ENCODE measurements at places on chromosomes 4 and X. TPM values are rescaled to one million over a fixed set of nuclear protein-coding genes. Genes with fewer than 3 reads are reported as not detected.

DNA sequence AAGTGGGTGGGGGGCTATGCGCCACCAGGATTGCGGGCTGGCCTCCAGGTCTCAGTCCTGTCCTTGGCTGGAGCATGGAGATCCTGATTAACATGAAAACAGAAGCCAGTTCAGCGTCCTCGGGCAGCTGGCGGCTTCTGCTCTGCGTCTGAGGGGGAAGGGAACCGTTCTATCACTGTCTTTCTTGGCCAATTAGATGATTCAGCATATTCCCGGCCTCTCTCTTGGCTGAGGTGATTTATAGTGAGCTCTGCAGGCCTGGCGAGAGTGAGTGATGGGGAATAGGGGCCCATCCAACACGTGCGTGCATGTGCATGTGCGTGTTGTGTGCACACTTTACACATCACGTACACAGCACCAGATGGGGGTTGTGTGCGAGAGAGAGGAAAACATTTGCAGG, 145.8 kb upstream of the ATP6AP2 start:
- peak; percentile 20 for DNase-seq
- H3K27me3 ChIP-seq: no peaks in the 10 kb centered on the region
- H3K27ac ChIP-seq: no peak overlapping the region
- H3K36me3 ChIP-seq: no peaks in the 10 kb centered on the region
- H3K4me3 ChIP-seq: no peak overlapping the region

DNA sequence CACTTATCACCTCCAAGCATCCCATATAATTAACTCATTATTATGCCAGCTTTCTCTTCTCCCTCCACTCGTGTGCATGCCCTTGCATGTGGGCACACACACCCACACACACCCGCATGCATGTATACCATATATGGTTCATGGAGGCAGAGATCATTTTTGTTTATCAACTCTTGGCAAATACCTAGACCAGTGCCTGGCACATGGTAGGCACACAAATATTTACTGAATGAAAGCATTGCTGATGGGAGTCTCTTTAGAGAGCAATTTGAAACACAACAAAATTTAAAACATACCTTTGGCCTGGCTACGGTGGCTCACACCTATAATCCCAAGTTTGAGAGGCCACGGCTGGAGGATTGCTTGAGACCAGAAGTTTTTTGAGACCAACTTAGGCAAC, 51.1 kb upstream of the SLC10A4 start:
- no peaks in the 10 kb centered on the region for H3K4me1 ChIP-seq
- no peak overlapping the region for H3K4me3 ChIP-seq
- H3K36me3 ChIP-seq: no peaks in the 10 kb centered on the region
- no peak overlapping the region for H3K27ac ChIP-seq

- H3K4me3 ChIP-seq: no peak overlapping the region
- no peaks in the 10 kb centered on the region for H3K36me3 ChIP-seq
- no peak overlapping the region for H3K27ac ChIP-seq
- 0 out of 2 replicates have a peak, but pooled peaks cover 4% of the 10 kb centered on the region for H3K4me1 ChIP-seq
These were observed 42.5 kb upstream of the XIAP start for GRCh38 chrX:123817288-123817894.

CENPVL2 gene
- total RNA-seq: not detected

GRCh38 chr4:43133566-43133965, 241.1 kb downstream of the GRXCR1 start:
- no peaks in the 10 kb centered on the region for H3K4me1 ChIP-seq
- H3K27me3 ChIP-seq: no peaks in the 10 kb centered on the region
- DNase-seq: no peak
- H3K27ac ChIP-seq: no peak overlapping the region
- no peaks in the 10 kb centered on the region for H3K36me3 ChIP-seq
- no peak overlapping the region for H3K4me3 ChIP-seq

APLN gene
- 1.1 TPM for total RNA-seq

DNA sequence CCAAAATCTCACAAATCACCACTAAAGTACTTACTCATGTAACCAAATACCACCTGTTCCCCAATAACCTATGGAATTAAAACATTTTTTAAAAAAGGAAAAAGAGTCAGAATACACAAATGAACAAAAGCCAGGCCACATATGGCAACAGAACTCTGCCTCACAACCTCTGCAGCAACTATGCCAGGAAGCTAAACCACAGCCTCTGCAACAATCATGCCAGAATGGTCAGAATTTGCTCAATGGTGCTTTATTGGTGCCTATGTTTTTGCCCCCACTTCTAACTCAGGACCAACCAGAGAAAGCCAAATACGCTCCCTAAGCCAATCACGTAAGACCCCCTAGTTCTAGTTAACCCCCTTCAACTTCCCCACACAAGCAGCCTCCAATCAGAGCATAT, 69.6 kb downstream of the HOPX start:
- H3K27me3 ChIP-seq: peaks cover 45% of the 10 kb centered on the region
- no peaks in the 10 kb centered on the region for H3K4me1 ChIP-seq
- peak; percentile 17 for DNase-seq
- H3K27ac ChIP-seq: no peak overlapping the region
- H3K4me3 ChIP-seq: no peak overlapping the region

DNA sequence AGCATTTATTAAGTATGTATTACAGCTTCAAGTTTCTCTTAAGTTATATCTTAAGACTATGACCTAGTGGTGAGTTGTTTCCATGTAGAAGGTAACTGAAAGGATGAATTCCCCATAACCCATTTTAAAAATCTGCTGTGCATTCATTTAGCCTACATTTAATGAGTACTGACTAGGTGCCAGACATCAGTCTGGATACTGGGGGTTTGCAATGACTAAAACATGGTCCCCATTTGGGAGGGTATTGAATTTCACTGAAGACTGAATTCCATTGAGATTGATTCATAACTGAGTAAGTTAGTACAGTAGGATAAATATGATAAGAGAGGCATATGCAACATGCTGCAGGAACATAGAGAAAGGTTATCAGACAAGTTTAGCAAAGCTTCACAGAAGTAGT, 241.5 kb downstream of the FRAS1 start:
- H3K4me1 ChIP-seq: peaks cover 55% of the 10 kb centered on the region
- H3K36me3 ChIP-seq: no peaks in the 10 kb centered on the region
- H3K27ac ChIP-seq: peak overlapping the region; percentile 10
- no peaks in the 10 kb centered on the region for H3K27me3 ChIP-seq
- DNase-seq: peak; percentile 55
- H3K4me3 ChIP-seq: no peak overlapping the region

- 0 out of 2 replicates have a peak, but pooled peaks cover 7% of the 10 kb centered on the region for H3K36me3 ChIP-seq
- H3K27me3 ChIP-seq: no peaks in the 10 kb centered on the region
- no peak overlapping the region for H3K27ac ChIP-seq
- H3K4me1 ChIP-seq: peaks cover 5% of the 10 kb centered on the region
- peak; percentile 34 for DNase-seq
These were observed 85.1 kb upstream of the UCP1 start for GRCh38 chr4:140653718-140654494.

- H3K27ac ChIP-seq: no peak overlapping the region
- no peaks in the 10 kb centered on the region for H3K4me1 ChIP-seq
- no peak overlapping the region for H3K4me3 ChIP-seq
These were observed 105.8 kb downstream of the GEMIN8 start for GRCh38 chrX:13923845-13924244.

DNA sequence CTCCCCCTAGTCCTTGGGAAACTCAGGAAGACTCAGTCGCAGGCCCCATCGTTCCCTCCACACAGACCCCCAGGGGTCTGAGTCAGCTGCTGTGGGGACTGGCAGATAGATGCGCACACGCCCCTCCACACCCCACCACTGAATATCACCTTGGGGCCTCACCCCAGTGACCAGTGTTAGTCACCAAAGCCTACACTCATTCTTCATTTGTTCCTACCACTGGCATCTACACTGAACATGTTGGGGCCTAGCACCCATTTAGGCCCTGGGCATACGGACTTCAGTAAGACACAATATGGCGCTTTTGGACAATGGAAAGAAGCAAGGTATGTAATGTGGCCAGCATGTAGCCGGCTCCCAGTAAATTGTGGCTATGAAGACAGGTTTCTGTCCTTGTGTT, 154.1 kb upstream of the PJA1 start:
- H3K36me3 ChIP-seq: no peaks in the 10 kb centered on the region
- DNase-seq: no peak
- no peak overlapping the region for H3K4me3 ChIP-seq
- no peak overlapping the region for H3K27ac ChIP-seq

- no peaks in the 10 kb centered on the region for H3K36me3 ChIP-seq
- H3K4me3 ChIP-seq: no peak overlapping the region
- no peaks in the 10 kb centered on the region for H3K4me1 ChIP-seq
- no peak overlapping the region for H3K27ac ChIP-seq
These were observed 173.9 kb upstream of the PPARGC1A start for GRCh38 chr4:24063731-24064130.

GUCY1B1 gene
- total RNA-seq: 2.1 TPM

- H3K36me3 ChIP-seq: peaks cover 24% of the 10 kb centered on the region
- peak; percentile 47 for DNase-seq
- no peaks in the 10 kb centered on the region for H3K27me3 ChIP-seq
- peaks cover 18% of the 10 kb centered on the region for H3K4me1 ChIP-seq
- H3K4me3 ChIP-seq: no peak overlapping the region
These were observed 41.4 kb upstream of the MSANTD1 start for GRCh38 chr4:3207531-3208037.

DNA sequence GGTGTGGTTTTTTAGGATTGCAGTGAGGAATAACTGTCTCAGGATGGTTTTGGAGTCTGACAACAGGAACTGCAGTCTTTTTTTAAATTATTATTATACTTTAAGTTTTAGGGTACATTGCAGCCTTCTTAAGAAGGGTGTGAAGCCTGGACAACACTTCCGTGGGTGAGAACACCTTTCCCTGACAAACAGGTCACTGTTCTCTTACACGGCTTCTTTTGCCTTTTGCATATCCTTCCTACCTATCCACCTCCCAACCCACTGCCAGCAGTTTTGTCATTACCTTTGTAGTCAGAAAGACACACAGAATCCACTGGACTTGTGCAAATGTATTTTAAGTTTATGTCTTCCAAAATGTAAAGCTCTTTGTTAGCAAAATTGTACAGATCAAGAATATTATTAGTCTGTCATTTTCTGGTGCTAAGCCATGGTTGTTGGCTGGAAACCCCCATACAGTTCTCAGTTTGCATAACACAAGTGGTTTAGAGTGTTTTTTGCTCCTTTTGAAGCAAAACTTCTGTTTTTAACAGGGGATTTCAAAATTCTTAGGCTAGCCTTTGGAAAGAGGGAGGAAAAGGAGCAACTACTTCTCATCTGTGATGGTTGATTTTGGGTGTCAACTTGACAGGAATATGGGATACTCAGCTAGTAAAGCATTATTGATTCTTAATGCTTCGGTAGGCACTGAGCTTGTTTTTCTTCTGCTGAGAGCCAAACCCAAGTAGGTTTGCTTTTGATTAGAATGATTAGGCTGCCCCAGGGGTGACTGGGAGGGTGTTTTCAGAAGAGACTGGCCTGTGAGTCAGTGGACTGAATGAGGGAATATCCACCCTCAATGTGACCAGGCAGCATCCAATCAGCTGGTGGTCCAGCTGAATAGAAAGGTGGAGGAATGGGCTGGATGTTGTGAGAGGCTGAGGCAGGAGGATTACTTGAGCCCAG, 29.4 kb upstream of the KLHL2 start:
- no peak overlapping the region for H3K4me3 ChIP-seq
- H3K4me1 ChIP-seq: no peaks in the 10 kb centered on the region
- no peaks in the 10 kb centered on the region for H3K27me3 ChIP-seq
- no peak for DNase-seq
- no peak overlapping the region for H3K27ac ChIP-seq

PCDH19 gene
- total RNA-seq: 0.54 TPM

DNA sequence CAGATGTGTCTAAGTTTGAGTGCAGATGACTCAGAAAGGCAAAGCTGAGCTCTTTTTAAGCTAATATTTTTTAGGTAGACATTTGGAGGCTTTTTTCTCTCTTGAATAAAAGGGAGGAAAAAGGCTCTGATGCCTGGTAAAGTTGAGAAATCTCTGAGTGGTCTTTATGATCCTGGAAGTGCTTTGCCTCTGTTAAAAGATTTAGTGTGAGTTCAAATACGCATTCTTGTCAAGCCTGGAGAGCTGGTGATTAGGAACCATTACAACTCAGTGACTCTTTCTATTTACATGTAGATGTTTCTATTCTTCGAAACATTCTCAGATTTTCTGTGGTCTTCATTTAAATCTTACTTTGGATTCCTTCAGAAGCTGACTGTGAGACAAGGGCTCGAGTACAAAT, 143.4 kb upstream of the MED14 start:
- peak; percentile 13 for DNase-seq
- H3K36me3 ChIP-seq: no peaks in the 10 kb centered on the region
- H3K4me3 ChIP-seq: no peak overlapping the region
- no peaks in the 10 kb centered on the region for H3K27me3 ChIP-seq

- H3K36me3 ChIP-seq: no peaks in the 10 kb centered on the region
- no peak for DNase-seq
- no peaks in the 10 kb centered on the region for H3K27me3 ChIP-seq
- H3K4me3 ChIP-seq: no peak overlapping the region
- H3K27ac ChIP-seq: no peak overlapping the region
These were observed 199.9 kb upstream of the ATP6AP2 start for GRCh38 chrX:40380655-40381488.
